Kidney (tissue), 22 donors: ENCODE measurements at places on chromosomes 3 and 15. TPM values are rescaled to one million over a fixed set of nuclear protein-coding genes. Genes with fewer than 3 reads are reported as not detected.

- no peaks in the 10 kb centered on the region for H3K27me3 ChIP-seq
- H3K36me3 ChIP-seq: peaks cover 3% of the 10 kb centered on the region
- no peak for DNase-seq
- no peak overlapping the region for H3K27ac ChIP-seq
- H3K4me1 ChIP-seq: no peaks in the 10 kb centered on the region
These were observed 71.6 kb upstream of the CSPG5 start for GRCh38 chr3:47650294-47650693.

- DNase-seq: peak; percentile 20
- H3K27me3 ChIP-seq: no peaks in the 10 kb centered on the region
- no peak overlapping the region for H3K27ac ChIP-seq
- H3K4me1 ChIP-seq: peaks cover 8% of the 10 kb centered on the region
- H3K36me3 ChIP-seq: no peaks in the 10 kb centered on the region
These were observed 725 bp upstream of the SCAMP2 start for GRCh38 chr15:74873756-74874424.

The LRRC34 gene
- total RNA-seq: 4.0 TPM

GRCh38 chr15:46304321-46304720, 669.5 kb downstream of the SQOR start:
- no peak for DNase-seq
- no peak overlapping the region for H3K27ac ChIP-seq
- H3K27me3 ChIP-seq: no peaks in the 10 kb centered on the region
- no peak overlapping the region for H3K4me3 ChIP-seq

DNA sequence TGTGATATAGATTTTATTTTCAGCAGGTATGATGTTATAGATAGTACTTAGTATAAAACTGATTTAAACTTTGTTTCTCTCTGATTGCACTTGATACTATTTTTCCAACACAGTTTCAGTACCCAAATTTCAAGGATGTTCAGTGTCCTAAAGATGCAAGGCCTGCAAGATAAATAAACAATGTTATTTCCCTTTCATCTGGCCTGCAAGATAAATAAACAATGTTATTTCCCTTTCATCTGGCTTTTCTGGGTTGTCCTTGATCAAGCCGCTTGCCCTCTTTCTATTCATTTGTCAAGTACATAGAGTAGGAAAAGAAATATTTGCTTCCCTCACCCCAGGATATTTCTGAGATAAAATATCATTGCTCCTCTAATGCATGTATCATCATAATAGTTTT, 571.0 kb downstream of the FGF12 start:
- H3K27ac ChIP-seq: no peak overlapping the region
- H3K27me3 ChIP-seq: no peaks in the 10 kb centered on the region
- no peak for DNase-seq

- no peak overlapping the region for H3K27ac ChIP-seq
- H3K4me1 ChIP-seq: no peaks in the 10 kb centered on the region
- peak; percentile 61 for DNase-seq
- H3K27me3 ChIP-seq: peaks cover 2% of the 10 kb centered on the region
- H3K36me3 ChIP-seq: no peaks in the 10 kb centered on the region
These were observed 1.4 kb downstream of the EPHB1 start for GRCh38 chr3:134796281-134797056.

The ACP3 gene
- 67.8 TPM for total RNA-seq

The FURIN gene
- 75.9 TPM for total RNA-seq

The TEX55 gene
- not detected for total RNA-seq
